Fibroblast of the conjunctiva (primary cell): ENCODE measurements at places on chromosomes 1 and 21.

DNA sequence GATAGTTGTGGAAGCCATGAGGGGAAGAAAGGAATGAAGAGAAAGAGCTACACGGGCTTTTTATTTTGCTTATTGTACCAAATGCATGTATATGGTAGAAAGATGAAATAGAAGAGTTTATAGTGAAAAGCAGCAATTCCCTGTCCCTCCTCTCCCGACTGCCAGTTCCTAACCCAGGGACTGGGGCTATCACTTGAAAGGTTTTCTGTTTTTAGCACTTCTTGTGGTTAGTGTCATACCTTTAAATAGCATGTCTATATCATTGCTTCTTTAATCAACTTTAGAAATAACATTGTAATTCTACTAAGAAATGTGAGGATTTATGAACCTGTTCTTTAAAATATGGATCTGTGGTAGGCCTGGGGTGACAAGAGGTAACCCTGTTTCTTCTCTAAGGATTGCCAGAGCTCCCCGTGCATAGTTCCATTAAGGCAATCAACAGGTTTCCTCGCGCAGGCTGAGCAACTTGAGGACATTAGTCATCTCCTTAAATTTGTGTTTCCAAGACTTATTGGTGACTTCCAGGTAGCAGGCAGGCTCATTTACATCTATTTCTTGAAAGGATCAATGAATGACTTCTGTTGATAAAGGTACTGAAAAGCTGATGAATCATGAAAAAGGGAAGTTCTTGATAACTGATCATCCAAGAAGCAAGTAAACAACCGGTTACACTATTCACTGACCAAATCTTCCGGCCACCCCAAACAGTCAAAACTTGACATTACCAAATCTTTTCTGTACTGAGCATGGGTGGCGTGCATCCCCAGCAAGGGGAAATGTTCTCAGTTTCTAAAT is 37.8 kb upstream of the S1PR1 start:
- no peak for DNase-seq

- DNase-seq = no peak
Measured at GRCh38 chr1:168811176-168811575, 82.2 kb upstream of the DPT start.

DNA sequence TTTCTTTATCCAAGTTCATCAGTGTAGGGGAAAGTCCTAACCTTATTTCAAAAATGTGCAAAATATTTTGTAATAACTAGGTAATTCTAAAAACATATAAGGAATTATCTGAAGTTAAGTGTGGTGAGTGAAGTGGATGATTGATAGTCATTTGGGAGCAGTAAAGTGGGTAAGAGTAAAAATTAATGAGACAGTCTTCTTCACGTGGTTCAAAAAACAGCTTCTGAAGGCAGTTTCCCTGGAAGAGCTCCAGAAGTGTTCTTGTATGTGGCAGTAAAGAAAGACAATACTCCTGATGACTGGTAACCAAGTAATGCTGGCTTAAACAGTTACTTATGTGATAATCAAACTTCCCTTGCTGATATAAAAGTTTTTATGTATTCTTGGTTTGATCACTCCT is 50.3 kb downstream of the LEPR start:
- DNase-seq = no peak

- DNase-seq = no peak
Measured at GRCh38 chr21:37057614-37058013, 15.3 kb downstream of the PIGP start.

DNA sequence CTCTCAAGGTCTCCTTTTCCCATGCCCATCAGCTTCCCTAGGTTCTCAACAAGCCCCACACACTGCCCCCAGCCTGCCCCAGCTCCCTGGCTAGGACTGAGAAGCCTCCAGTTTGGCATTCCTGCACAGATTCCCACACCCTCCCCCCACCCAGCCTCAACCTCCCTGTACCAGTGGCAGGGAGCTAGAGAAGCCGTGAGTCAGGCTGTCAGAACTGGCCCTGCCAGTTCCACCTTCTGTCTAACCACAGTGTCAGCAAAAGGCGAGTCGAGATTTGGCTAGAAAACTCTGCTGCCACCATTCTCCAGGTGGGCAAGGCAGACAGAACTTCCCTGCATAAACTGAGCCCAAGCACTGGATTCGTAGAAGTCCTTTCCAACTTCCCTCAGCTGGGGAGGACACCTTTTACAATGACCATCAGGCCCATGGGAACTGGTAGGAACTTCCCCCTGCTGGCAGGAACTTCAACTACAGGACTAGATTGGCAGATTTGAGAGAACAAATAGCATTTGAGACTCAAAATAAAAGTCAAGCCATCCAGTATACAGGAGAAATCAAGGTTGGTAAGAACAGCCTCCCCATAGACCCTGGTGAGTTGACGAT is 31.0 kb downstream of the TNNT2 start:
- peak; percentile 29 for DNase-seq

GRCh38 chr21:45551316-45551715 is 9.1 kb upstream of the SLC19A1 start:
- DNase-seq = peak; percentile 33

GRCh38 chr1:65880611-65881010 is 87.9 kb downstream of the PDE4B start:
- DNase-seq = no peak

GRCh38 chr1:19414515-19415121 is 70.7 kb downstream of the CAPZB start:
- no peak for DNase-seq

GRCh38 chr1:67407498-67407897 is 22.7 kb downstream of the SERBP1 start:
- no peak for DNase-seq

GRCh38 chr1:117171900-117172511 is 38.7 kb downstream of the VTCN1 start:
- DNase-seq = peak; percentile 43

DNA sequence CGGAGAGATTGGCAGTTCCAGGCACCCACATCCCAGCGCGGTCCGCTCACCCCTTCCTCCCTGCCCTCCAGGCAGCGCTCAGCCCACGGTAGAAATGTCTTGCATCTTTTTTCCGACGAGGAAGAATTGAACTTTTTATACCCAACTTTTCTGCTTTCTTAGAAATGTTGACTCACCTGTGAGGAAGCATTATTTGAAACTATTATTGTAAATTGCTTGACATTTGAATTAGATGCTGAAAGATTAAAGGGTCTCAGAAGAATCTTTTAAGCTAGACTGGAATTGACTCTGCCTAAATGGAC is 912 bp upstream of the SIPA1L2 start:
- DNase-seq = no peak

- no peak for DNase-seq
Measured at GRCh38 chr1:232164078-232164963, 465.6 kb downstream of the SIPA1L2 start.

- DNase-seq = peak; percentile 42
Measured at GRCh38 chr1:118185084-118185832, at the start of gene SPAG17. SPAG17 (minus strand) TSS chr1:118185228; CDS start chr1:118185157, 71 bp downstream.

DNA sequence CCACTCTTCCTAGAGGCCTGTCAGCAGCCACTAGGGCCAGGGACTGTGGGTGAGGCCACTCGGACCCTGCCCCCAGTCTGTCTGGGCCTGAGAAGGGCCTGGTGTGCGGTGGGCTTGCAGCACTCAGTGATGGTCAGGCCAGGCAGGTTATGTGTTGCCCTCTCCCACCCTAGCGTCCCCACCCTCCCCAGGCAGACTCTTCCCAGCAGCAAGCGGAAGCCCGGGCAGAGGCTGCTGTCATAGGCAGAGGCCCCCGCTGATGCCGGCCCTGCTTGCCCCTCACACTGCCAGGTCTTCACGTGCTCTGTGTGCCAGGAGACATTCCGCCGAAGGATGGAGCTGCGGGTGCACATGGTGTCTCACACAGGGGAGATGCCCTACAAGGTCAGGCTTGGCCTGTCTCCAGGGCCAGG is 6.6 kb downstream of the ZBTB48 start:
- DNase-seq = no peak

- DNase-seq = no peak
Measured at GRCh38 chr21:16590186-16590585, 860.4 kb downstream of the USP25 start.

DNA sequence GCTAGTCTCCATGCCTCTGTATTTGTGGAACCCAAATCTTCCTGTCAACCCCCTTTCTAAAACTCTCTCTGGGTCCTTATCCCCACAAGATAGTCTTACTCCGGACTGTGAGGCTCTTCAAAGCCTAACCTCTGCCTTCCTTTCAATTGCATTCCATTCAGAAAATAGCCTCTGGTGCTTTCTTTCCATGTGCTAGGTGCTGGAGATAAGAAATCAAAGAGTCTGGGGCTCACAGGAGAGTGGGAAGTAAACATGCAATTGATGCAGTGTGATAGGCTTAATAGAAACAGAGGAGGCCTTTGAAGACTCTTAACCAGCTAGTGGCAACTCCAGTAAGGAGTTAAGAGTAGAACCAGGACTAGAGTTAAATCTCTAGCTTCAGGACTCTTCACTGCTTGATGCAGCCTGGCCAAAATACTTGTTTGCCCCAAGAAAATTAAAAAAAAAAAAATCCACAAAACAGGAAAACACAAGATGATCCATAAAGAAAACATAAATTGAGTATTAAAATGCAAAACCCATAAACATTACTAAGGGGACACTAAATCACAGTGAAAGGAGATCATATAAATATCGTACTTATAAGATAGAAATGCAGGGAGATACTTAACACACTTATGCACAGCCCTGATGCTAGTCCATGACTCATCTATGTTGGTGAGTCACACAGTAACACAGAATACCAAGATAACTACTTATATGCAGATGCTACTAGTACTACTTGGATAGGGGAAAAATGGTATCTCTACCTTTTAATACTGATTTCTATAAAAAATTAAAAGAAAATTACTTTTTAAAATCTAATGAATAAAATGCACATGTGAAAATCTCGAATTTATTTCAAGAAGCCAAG is 341.5 kb downstream of the KCNH1 start:
- DNase-seq = no peak

- DNase-seq = no peak
Measured at GRCh38 chr1:21508580-21509350, 458 bp upstream of the ALPL start.

GRCh38 chr1:87898431-87898830 is 569.8 kb downstream of the LMO4 start:
- no peak for DNase-seq

DNA sequence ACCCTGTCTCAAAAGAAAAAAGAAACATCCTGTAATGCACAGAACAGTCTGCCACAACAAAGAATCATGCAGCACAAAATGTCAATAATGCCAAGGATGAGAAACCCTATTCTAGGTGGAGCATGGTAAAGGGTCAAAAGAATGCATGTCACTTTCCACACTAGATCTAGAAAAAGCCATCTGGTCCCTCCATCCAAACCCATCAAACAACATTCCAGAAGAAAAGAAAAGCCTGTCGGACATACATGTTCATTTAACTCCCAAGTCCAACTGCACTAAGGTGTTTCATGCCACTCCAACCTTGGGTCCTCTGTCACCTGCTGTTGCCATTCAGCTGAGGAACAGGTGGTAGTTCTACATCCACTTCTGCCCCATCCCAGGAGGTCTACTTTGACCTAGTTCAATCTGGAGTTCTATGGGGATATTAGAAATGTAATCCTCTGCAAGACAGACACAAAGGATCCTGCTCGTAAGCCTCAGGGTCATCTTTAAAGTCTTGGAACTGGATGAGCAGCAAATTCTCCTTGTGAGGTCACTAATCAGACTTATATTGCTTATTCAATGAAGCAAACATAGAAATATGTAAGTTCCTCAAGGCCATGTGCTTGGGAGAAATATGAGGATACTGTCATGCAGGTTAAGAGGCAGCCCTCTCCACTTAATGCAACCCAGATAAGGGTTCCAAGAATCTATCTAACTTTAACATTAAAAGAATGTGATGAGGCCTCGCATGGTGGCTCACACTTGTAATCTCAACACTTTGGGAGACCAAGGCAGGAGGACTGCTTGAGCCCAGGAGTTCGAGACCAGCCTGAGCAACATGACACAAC is 3.7 kb downstream of the DEDD start:
- no peak for DNase-seq
